ENCODE measurements at places on chromosomes 5 and 9.
A peak's percentile ranks its signal among the peaks of the same experiment; 100 is the strongest.

DNA sequence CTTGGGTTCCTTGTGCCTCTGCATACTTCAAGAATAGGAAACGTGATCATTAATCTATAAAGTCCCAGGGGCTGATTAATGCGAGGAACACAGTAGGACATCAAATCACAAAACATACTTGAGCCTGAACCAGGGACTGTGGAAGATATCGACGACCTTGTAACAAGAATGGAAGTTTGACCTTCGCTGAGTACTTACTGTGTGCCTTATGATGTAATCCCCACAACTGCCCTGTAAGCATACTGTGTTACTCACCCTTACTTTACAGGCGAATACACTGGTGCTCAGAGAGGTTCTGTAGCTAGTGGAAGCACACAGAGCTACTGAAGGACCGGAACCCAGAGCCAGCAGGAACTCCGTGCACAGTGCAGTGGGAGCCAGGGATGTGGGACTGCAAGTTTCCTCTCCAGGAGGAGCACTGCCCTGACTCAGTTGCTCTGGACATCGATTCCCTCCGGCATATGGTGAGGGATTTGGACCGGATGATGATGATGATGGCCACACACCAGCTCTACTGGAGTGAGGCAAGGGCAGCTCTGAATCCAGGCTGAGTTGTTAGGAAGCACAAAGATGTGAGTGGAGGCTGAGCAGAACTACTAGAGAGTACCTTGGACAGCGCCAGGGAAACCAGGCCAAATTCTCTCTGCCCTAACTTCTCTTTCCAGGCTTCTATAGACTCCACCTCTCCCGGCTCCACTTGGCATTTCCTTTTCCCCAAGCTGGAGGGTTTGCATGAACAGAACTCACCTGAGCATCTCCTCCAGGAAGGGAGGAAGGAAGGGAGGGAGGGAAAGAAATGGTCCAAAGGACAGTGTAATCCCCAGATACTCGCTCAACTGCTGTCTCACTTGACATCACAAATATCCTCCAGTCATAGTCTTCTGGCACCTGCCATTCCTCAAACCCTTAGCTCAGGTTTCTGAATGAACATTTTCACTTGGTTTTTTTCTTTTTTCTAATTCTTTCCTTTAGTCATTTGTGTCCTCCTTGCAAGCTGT is 1.5 kb upstream of the GABBR2 start:
- DNase-seq: no peak

DNA sequence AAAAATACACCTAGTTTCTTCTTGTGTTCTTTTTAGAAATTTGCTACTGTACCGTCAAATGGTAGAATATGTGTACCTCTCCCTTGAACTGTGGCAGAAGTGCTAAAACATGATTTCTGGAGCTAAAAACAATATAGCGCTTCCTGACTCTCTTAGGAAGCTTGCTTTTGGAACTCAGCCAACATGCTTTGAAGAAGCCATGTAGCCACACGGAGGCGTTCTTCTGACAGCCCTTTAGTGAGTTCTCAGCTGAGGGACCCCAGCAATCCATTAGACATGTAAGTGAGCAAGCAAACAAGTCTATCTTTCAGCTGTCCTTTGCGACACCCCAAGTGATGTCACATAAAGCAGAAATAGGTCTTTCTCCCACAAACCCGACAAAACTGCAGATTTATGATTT is 917.0 kb downstream of the CDH9 start:
- DNase-seq: no peak

GRCh38 chr5:146072595-146072994 is 32.8 kb downstream of the PLAC8L1 start:
- no peak for DNase-seq

DNA sequence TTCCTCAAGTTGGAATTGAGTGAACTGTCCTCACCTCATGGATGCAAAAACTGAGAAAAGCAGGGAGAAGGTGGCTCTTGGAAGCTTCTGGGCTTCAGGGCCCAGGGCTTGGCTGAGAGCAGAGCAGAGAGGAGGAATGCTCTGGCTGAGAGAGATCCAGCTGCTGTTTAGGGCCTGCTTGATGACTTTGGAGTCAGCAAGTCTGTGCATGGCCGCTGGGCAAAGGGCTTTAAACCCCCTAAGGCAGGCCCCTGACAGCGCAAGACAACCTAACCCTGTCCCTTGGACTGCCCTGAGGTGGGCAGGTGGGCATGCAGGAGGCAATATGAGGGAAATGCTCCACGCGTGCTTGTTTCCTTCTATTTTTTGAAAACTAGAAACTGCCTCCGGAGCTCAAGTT is 8.6 kb downstream of the STC2 start:
- no peak for DNase-seq

GRCh38 chr5:128673970-128674369 is 135.9 kb upstream of the FBN2 start:
- DNase-seq: no peak

DNA sequence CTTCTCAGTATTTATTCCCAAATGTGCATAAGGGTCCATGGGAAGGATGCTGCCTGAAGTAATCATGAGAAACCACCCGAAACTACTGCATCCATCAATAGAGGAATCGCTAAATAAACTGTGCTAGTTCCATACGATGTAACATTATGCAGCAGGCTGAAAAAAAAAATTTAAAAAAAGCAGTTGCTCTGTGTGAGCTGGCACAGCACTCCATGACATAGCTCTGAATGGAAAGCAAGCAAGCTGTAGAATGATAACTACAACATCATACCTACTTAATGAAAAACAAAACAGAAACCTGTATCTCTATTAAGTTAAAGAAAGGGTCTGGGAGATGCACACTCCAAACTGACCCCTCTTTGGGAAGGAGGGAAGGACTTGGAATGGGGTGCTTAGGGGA is 49.3 kb downstream of the SHB start:
- DNase-seq: no peak

GRCh38 chr5:149823375-149823774 is 93.3 kb downstream of the PPARGC1B start:
- DNase-seq: no peak

DNA sequence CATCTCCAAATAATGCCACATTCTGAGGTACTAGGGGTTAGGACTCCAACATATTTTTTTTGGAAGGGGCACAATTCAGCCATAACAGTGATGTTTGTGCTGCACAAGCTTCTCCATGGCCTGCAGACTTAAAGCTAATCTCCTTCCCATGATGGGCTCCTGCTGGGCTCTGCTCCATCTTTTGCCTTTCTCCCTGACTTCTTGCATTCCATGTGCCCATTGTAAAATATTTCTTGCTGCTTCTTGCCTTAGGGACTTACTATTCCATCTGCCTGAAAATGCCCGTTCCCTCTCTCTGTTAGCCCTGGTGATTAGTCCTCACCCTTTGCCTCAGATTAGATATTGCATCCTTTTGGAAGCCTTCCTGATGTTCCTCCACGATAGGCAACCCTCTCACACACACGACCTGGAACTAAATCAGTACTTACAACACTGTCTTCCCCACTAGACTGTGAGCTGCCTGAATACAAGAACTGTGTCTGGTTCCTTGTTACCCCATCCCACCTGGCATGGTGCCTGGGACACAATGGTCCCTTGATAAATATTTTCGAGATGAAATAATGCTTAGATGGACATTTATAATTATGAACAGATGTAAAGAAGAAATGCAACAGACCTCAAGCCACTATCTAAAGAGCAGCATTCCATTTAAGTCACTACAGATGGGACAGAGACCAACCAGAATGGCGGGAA is 33.5 kb downstream of the OR1J1 start:
- no peak for DNase-seq

- no peak for DNase-seq
Measured at GRCh38 chr9:76932757-76933156, 26.8 kb upstream of the PRUNE2 start.

GRCh38 chr5:99109894-99110293 is 181.1 kb upstream of the CHD1 start:
- DNase-seq: no peak

DNA sequence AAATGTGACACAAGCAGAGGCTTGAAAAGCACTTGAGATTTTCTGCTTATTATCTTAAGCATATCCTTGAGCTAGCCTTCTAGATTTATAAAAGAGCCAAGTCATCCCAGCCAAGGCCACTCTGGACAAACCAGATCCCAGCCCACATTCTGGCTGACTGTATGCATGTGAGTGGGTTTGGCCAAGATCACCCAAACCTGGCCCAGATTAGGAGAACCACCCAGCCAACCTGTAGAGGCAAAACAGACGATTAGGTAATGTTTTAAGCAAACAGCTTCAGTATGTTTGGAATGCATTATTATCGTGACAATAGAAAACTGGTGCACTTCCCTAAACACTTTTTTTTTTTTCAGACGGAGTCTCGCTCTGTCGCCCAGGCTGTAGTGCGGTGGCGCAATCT is 151.9 kb downstream of the SPATA31D1 start:
- no peak for DNase-seq

- no peak for DNase-seq
Measured at GRCh38 chr9:136249877-136250559, 4.4 kb upstream of the QSOX2 start.

DNA sequence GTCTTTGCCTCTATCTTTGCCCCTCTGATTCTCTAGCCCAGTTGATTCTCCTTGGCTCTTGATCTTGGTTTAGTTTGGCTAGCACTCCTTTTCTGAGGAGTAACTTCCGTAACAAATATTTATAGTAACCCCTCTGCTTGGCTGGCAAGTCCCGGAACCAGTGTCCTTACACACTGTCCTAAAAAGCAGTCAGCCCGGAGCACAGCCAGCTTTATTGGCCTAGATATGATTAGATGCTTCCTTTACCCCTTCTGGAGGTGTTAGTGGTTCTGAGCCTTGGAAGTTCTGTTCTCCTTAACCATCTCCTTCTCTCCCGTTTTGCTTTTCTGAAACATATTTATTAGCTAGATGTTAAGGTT is 17.0 kb upstream of the MSMP start:
- DNase-seq: no peak

DNA sequence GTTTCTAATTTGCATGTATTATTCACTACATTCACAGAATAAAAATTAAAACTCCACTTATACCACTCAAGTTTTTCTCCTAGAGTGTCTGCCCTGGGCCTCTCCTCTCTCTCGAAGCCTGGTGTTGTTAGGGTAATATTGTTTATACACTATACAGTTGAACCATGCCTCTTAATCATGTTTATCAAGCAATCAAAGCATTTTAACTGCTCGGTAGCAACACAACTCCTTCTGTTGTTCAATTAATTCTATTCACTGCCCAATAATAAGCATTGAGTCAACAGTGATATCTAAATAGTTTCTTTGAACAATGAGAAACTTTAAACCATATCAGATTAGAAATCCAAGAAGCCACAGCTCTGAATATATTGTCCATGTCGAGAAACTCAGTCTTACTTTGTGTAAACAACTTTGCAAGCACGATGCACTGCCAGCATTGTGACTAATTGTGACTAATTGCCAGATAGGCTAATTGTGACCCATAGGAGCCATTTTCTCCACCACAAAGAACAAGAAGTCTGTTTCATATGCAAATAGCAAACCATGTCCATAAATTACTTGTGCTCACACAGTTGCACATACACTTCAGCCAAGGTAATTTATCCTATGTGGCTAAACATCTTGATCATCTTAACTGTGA is at the start of gene DNAH5:
Gene DNAH5, minus strand, starts transcription at position 129 of the 640 bp plus-strand sequence. CDS start 250 bp downstream, outside the sequence.
- DNase-seq: no peak

DNA sequence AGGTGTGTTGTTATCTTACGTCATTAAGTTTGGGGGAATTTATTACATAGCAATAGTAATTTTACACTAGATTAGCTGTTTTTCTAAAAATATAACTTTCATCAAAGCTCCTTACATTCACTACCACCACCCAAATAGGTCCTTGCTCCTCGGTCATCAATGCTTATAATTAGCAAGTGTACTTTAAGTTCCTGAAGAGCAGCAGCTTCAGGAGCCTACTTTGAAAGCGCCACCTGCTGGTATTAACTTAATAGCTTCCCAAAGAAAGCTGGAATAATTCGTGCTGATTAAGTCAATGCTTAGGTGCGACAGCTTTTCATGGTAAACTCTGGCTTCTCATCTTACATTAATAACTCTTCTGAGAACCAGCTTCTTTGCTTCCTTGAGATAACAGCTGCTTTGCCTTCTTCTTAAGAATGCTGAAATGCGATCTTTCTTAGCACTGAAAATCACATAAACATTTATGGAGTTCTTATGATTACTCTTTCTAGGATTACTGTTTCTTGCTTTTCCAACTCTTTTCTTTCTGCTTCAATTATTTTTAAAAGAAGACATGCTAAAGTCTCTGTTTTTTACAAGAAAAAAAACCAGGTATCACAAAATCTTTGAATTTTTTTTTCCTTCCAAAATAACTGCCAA is 10.0 kb upstream of the C5 start:
- DNase-seq: peak; percentile 19

DNA sequence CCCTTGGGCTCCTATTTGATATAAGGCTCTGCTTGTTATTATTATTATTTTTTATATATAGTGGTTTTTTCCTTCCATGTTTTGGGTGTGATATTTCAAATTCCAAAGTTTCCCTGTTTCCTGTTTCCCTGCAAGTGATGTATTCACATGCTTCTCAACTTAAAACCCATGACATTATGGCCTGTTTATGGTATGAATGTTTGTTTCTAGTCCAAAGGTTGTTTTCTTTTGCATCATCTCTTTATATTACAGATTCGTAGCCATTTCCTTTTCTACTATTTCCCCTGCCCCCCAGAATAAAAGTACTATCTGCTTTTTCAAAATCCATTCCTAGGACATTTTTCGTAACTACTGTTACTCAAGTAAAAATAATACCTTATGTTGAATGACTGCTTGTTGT is 7.5 kb downstream of the SEMA6A start:
- DNase-seq: no peak

DNA sequence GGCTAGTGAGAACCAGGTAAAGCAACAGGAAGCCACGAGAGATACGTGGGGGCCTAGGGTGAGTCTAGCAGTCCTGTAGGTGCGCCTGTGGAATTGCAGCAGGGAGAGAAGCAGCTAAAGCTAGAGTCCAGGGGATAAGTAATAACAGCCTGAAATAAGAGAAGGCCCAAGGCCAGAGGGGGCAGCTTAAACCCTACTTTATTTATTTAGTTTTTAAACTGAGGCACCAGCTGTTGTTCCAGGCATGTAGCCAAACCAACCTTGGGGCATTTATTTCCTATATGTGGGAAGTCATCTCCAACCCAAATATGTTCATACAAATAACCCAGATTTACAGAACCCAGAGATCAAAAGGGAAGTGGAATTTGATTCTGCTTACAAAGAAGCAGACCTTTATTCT is 93.5 kb downstream of the GLDC start:
- no peak for DNase-seq

GRCh38 chr5:120298981-120299380 is 165.1 kb upstream of the PRR16 start:
- no peak for DNase-seq

- DNase-seq: no peak
Measured at GRCh38 chr5:139644001-139644456, 4.1 kb upstream of the CXXC5 start.

DNA sequence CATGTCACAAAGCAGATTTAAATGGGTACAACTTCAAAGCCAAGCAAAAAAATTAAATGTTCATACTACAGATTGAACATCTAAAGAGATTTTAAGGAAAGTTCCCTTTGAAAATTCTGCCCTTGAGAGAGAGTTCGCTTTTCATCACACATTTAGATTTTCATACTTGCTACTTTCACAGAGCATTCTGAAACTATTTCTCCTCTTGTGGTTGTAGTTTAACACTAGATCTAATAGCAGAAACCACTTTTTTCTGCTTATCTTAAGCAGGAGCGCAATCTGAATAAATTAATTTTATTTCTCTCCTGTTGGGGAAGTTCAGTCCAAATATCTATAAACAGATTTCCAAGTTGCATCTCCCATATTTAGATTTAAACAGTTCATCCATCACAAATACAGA is 173.3 kb upstream of the RASA1 start:
- DNase-seq: no peak
